ENCODE measurements at places on chromosomes 6 and 20.

DNA sequence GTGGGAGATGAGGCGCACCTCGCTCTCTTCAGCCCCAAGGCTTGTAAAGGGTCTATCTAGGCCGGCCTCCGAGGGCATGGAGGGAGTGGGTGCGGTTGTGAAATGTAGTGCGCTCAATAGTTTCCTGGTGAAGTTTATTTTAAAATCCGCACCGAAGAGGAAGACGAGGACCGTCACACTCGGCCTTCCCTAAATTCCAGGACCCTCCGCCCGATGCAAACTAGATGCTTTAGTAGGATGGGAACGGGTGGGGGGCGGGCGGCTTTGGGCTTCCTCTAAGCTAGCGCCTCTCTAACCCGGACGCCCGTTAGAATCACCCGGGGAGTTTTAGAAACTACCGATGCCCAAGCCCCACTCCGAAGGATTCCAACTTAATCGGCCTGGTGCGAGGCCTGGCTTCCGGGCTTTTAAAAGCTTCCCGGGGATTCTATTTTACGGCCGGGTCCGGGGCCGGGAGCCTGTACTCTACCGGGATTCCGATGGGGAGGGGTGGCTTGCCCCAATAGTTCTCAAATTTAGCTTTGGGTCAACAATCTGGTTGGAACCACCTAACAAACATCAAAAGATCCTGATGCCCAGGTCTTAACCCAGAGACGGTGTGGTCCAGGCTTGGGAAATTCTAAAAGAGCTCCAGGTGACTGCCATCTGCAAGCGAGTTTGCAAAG, 548 bp upstream of the BCAS4 start:
- no peak for DNase-seq

- no peak for DNase-seq
These were observed 4.3 kb downstream of the KIF3B start for GRCh38 chr20:32281711-32282110.

DNA sequence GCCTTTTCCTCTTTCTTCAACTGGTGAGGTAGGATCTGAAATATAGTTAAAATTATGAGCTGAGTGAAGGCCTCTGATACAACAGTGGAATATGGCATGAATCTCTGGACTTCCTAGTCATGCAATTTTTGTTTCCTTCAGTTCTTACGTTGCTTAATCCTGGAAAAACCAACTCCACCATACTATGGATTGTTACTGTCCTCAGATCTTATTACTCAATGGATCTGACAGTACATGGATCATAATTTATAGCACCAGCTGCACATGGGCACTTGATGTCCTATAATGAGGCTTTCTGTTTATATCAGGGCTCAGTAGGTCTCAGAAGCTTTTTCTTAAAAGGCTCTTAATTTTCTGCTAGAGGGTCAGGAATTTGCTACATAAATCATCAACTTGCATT, 1341.0 kb upstream of the EYS start:
- DNase-seq: no peak

DNA sequence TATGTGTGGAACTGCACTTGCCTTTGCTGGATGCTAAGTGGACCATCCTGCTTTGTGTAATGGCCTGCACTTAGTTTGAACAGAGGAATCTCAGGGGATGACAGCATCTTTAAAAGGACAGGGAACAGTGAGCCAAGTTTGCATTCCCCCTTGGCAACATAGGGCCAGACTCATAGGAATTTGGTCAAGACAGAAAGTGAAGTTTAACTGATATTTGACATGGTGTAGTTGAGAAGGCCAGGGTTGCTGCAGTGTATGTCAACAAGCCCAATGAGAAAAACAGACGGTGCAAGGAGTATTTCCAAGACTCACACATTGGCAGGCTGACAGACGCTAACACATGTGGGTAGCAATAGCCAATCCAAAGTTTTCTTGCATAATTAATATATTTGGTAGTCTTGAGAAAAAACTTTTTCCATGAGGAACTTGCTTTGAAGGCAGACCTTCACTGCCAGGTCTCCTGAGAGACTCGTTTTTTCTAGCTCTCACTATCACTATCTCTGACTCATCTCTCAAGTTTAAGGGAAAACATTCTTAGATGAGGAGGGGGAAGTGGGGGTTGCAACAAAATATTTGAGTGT, 213.8 kb downstream of the IBTK start:
- DNase-seq: no peak

DNA sequence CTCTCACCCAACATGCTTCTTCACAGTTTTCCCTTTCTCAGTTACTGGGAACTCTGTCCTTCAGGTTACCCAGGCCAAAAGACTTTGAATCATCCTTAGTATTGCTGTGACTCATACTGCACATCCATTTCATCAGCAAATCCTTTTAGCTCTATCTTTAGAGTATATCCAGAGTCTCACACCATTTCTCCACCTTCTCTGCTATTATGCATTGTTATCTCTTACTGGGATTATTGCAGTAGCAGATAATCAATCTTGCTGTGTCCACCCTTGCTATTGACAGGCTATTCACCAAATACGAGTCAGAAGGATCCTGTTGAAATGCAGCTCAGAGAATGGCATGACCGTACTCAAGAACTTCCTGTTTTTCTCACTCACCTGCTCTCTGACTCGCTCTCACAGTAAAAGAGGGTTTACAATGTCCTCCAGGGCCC, 57.3 kb downstream of the BCKDHB start:
- no peak for DNase-seq

DNA sequence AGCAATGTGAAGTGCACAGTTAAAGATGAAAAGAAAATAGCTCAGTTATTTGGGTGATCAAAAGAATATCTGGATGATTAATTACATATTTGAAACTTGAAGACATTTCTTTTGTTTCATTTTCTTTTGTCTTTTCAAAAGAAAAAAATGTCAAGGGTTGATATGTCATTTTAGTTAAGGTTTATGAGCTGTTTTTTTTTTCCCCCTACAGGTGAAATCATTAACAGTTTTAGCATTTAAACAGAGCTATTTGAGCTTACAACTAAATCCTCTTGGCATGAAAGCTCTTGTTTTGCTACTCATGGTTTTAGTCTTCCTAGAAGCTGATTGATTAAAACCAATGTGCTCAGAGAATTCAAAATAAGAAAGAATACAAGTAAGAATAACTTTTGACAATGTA, 887.3 kb downstream of the PHF3 start:
- DNase-seq: no peak

GRCh38 chr6:152052061-152052460, 244.6 kb downstream of the ESR1 start:
- no peak for DNase-seq

- DNase-seq: no peak
These were observed 186.4 kb upstream of the DEFB112 start for GRCh38 chr6:50236164-50236563.

GRCh38 chr6:36969988-36970891, 15.7 kb downstream of the PI16 start:
- no peak for DNase-seq
